ENCODE measurements at places on chromosomes 13 and 19.

- no peak for DNase-seq
These were observed 200.9 kb upstream of the TMTC4 start for GRCh38 chr13:100875392-100876043.

DNA sequence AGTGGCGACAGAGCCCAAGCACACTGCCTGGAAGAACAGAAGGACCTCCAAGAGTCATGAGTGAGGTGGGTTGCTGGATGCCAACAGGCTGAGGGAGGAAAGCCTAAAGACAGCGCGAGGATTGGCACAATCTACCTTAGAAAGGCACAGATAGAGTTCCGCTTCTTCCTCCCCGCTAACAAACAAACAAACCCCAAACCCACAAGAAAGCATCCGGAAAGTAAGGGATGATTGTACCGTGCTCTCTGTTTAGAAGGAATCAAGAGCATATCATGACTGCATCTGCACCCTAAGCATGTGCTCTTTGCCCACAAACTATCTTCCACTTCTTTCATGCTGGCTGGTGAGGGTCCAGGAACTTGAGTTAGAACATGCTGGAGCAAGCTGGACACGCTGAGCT lies 233.0 kb upstream of the KLF12 start:
- DNase-seq = no peak

- DNase-seq = peak; percentile 69
These were observed 20.3 kb upstream of the AKT2 start for GRCh38 chr19:40305403-40305802.

GRCh38 chr13:87677043-87677495 lies 5.9 kb downstream of the SLITRK5 start:
- no peak for DNase-seq

DNA sequence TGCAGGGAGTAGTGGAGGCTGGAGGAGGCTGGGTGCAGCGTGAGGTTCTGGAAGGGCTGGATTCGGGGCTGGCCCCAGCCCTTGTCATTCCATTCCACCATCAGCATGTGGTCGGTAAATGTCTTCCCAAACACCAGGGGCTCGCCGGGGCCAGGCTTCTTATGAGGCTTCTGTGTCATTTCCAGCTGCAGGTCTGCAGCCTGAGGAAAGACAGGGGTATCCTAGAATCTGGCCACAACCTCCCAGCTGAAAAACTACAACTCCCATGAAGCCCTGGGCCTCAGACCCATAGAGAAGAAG lies 4.4 kb downstream of the BCAT2 start:
- DNase-seq = no peak

DNA sequence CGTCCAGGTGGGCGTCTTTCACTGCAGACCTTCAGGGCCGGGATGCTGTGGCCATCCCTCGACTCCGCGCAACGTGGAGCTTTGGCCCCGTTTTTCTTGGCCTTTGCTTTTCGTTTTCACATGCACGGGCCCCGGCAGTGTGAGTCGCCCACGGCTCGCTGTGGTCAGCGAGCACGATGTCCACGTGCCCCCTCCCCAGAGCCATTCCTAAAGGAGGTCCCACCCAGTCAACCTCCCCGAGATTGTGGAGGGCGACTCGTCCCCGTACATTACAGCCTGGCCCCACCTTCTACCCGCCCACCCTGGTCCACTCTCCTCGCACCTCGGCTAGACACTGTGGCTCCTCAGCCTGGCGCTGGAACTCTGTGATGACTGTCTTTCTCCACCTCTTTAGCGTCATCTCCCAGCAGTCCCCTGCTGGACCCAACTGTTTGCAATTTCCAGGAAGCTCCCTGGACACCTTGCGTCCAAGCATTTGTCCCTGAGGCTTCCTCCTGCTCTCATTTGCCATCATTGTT lies 405 bp downstream of the ZNF446 start:
- DNase-seq = peak; percentile 29

DNA sequence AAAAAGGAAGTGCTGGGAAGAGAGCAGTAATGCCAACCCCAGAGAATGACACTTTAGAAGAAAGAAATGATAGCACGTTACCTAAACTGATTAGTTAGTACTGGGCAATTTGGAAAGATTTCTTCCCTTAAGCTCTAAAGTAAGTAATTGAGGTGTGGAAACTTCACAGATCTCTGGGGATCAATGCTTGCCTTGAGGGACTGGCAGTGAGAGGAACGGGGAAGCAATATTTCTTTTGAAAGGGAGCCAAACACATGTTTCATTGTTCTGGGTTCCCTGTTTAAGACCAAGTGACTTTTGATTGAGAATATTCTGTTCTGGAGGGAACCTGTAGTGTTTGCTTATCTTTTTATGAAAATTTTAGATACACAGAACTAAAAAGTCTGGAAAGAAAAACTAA lies 190.5 kb downstream of the NDFIP2 start:
- no peak for DNase-seq

All from activated CD4-positive, alpha-beta T cell treated with anti-CD3 and anti-CD28 coated beads, Interleukin-2, amount 50 U/mL, for 48 hours (primary cell).